ENCODE measurements at places on chromosomes 5 and 9.

- no peak for DNase-seq
Measured at GRCh38 chr5:124620743-124621142, 125.7 kb downstream of the ZNF608 start.

- DNase-seq: no peak
Measured at GRCh38 chr9:32326146-32326545, 58.3 kb upstream of the ACO1 start.

- no peak for DNase-seq
Measured at GRCh38 chr9:110746211-110746930, 77.8 kb downstream of the MUSK start.

GRCh38 chr9:115127191-115127817 lies 9.3 kb upstream of the TNC start:
- DNase-seq: no peak

GRCh38 chr9:36207546-36208012 lies 16.9 kb downstream of the CLTA start:
- no peak for DNase-seq

- DNase-seq: no peak
Measured at GRCh38 chr5:81849770-81850367, 99.0 kb upstream of the SSBP2 start.

DNA sequence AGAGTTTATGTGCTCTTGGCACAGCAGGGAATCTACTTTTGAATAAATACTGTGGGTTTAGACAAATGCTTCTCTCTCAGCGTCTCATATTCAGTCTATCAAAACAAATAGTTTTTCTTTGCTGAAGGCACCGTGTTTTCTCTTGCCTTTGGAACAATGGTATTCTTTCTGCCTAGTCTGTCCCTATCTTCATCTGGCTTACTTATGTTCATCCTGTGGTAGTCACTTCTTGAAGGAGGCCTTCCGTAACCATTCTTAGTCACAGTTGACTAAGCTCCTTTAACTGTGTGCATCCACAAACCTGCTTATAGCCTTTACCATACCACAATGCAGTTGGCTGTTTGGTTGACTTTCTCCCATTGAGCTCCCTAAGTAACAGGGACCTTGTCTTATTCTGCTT lies 45.9 kb downstream of the LARP1 start:
- no peak for DNase-seq

DNA sequence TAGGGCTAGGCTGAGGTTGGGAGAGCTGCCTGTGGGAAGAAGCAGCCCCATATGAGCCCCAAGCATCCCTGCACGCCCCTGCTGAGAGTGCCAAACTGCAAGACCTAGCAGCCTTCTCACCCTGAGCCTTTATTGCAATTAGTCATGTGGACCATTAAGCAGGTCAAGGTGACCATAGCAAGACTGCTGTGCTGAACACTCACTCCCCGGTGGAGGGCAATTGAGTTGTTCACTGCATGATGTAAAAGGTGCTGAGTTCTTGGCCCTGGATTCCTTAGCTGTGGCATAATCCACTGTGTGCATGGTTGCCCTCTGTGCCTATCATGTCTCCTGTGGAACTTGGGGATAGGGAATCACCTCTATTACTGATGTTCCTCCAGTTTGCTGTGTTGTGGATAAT lies 131.1 kb downstream of the FOXD1 start:
- DNase-seq: no peak
